Activated CD8-positive, alpha-beta memory T cell treated with anti-CD3 and anti-CD28 coated beads for 4 hours (primary cell): ENCODE measurements at places on chromosomes 13 and 19.

GRCh38 chr13:94933936-94934335, 221.6 kb upstream of the SOX21 start:
- DNase-seq: no peak

- no peak for DNase-seq
Measured at GRCh38 chr19:19537075-19538048, 703 bp upstream of the CILP2 start.

GRCh38 chr13:79837741-79838450, 356.9 kb downstream of the NDFIP2 start:
- no peak for DNase-seq

DNA sequence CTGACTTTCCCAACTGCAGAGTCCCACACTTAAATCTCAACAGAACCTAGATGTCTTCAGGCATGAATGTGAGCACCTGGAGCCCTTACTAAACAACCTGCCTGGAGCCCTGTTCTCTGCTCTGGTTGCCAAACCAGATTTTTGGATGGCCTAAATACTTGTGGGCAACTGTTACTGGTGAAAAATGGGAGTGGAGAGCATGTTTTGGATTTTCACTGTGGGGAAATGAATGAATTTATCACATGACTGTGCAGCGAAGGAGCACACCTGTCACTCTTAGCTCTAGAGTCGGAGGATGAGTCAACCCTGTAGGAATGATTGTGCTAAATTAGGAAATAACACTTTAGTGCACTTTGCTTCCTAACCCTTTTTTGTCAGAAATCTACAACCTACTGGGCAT, 30.3 kb downstream of the SHISA2 start:
- DNase-seq: no peak

GRCh38 chr13:43269037-43269481, 245.7 kb downstream of the DNAJC15 start:
- no peak for DNase-seq

GRCh38 chr13:111945086-111945485, 121.9 kb upstream of the SOX1 start:
- DNase-seq: no peak

DNA sequence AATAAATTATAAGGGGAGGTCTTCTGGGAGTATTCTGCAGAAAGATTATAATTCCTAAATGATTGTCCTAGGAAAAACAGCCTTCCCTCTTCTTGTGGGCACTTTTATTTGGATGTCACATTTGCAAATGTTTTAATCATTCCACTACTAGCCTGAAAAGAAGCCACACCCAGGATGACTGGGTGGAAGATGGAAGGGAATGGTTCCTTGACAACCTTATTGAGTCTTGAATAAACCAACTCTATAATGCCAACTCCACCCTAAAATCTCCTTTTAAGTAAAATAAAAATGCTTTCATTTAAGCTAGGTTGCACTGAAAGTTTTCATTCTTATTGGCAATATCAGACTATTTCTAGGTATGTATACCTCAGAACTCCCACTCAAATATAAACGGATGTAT, 494.6 kb downstream of the RFC3 start:
- no peak for DNase-seq

DNA sequence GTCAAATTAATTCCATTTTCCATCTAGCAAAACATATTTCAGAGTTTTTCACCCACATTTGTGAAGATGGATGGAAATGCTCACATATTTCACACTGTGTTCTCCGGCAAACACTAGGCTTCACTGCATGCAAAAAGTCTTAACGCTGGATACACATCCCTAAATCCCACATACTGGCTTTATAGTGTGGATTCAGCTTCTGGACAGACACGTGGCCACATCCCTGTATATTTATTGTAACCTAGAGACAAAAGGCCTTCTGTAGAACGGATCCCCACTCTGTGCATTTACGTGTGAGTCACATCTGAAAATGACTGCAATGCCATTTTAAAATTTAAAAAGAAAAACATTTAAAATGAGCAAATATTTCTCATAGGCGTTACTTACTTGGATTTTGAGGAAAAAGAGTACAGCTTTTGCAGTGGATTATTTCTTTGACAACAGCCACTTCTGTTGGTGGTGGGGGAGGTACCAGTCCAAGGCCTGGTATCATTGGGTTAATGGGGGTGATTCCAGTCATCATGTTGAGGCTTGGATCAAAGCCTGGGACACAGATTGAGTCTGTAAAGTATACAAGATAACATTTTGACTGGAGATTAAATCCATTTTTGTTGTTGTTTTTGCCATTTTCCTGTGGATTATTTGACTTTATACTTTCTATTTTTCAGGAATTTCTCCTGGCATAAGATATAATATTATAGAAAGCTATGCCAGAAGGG, 337.7 kb downstream of the DNAJC15 start:
- no peak for DNase-seq

- no peak for DNase-seq
Measured at GRCh38 chr19:2381148-2381820, 21.2 kb downstream of the TMPRSS9 start.

DNA sequence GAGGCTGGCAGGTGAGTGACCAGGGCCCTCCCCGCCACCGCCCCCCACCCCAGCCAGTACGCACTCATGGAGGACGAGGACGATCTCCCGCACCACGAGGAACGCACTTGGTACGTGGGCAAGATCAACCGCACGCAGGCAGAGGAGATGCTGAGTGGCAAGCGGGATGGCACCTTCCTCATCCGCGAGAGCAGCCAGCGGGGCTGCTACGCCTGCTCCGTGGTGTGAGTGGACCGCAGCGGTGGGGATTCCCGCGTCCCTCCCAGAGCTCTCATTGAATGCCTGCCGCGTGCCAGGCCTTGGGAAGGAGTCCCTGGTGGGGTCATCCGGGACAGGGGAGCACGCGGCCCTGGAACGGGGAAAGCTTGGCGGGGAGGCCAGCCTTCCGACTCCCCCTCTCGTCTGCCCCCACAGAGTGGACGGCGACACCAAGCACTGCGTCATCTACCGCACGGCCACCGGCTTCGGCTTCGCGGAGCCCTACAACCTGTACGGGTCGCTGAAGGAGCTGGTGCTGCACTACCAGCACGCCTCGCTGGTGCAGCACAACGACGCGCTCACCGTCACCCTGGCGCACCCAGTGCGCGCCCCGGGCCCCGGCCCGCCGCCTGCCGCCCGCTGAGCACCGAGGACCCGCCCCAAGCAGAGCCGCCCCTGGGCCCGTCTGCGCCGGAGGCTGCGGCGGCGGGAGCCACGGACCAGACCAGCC, 4.8 kb upstream of the IFI30 start:
- DNase-seq: no peak

GRCh38 chr13:45219938-45220375, 19.1 kb upstream of the KCTD4 start:
- DNase-seq: no peak

- no peak for DNase-seq
Measured at GRCh38 chr19:5128251-5128935, 159.5 kb downstream of the KDM4B start.

DNA sequence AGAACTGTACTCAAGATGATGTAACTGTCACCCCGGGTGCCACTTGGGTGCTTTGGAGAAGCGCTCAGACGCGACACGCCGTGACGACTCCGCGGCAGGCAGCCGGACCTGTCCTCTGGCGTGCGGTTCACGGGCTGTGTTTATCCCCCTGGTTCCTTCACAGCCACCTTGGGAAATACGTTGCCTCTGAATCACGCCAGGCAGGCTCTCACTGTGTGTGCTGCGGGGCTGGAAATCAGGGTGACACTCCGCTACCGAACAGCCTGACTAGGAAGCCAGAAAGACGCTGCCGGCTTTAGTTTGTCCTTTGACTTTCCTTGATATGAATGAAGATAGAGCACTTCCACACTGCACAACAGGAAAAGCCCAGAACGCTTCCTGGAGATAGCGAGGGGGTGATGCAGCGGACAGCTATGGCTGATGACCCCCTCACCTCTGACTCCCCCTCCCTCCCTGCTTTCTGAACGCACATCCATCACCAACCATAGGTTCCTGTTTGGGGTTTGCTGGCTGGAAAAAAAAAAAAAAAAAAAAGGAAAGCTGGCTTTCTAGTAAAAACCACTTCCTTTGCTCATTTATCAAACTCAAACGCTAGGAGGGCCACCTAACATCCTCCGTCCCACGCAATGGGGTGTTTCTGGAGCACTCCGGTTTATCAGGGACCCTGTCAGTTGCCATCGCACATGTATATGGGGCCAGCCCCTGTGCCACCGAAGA, 3.7 kb upstream of the GP6 start:
- DNase-seq: no peak

DNA sequence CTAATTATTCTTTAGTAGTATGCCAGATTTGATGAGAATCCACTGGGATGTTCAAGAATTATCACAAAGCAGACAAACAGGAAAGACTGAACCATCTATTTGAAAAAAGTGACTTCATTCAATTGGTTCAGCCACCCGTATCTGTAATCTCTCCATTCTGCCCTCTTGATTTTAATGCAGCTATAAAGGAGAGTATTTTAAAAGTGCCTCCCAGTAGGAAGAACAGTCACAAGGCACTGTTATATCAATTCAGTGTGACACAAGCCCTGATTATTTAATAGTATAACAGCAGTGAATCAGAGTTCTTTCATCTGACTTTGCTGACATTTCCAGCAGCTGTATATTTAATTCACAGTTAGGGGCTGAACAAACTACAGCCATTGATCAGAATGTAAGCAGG, 77.3 kb upstream of the SLAIN1 start:
- no peak for DNase-seq

GRCh38 chr13:26758496-26759157, 2.0 kb downstream of the GPR12 start:
- no peak for DNase-seq

DNA sequence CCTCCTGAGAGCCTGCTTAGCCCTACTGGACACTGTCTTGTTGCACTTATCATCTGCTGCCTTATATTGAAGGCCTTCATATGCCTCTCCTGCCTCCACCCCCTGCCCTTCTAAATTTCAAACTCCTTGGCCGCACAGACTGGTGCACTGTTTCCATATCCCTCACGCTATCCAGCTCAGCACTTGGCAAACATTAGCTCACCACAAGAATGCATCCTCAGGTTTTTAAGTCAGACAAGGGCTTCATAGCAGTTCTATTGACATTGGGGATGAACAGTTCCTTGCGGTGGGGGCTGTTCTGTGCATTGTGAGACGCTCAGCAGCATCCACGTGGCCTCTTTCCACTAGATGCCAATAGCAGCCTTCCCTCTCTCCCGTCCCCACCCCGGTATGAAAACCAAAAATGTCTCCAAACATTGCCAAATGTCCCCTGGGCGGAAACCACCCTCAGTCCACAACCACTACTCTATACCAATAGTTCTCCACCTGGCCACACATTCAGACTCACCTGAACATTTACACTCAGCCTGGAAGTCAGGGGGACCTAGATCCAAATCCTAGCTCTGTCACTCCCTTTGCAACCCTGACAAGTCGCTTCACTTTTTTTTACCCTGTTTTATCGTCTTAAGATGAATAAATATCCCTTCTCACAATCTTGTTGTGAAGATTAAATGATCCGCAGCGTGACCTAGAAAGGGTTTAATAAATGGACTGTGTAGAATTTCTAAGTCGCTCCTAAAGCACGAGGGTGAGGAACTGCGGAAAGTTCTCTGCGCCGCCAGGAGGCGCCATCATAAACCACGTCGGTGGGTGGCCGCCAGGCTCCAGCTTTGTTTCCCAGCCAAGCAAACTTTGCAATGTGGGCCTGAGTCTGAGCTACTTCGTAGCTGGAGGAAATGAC, 3.6 kb upstream of the CEACAM3 start:
- no peak for DNase-seq

DNA sequence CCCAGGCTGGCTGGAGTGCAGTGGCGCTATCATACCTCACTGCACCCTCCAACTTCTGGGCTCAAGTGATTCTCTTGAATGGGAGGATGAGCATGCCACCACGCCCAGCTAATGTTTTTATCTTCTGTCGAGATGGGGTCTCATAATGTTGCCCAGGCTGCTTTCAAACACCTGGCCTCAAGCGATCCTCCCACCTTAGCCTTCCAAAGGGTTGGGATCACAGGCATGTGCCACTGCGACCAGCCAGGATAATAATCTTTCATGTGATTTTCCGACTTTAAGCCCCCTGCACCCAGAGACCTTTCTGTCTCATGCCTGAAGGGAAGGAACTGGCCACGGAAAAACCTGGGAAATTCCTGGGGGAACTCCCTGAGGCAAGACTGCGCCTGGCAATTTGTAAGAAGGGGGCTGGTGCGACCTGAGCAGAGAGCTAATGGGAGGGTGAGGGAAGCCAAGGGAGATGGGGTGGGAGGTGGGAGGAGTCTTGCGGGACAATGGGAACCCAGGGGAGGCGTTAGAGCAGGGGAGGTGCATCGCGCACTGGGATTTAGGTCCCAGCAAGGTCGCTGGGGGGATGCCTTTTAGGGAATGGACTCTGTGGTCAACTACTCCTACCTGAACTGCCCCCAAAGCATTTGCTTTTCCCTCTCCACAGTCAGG, 1.2 kb upstream of the CCDC124 start:
- DNase-seq: no peak

DNA sequence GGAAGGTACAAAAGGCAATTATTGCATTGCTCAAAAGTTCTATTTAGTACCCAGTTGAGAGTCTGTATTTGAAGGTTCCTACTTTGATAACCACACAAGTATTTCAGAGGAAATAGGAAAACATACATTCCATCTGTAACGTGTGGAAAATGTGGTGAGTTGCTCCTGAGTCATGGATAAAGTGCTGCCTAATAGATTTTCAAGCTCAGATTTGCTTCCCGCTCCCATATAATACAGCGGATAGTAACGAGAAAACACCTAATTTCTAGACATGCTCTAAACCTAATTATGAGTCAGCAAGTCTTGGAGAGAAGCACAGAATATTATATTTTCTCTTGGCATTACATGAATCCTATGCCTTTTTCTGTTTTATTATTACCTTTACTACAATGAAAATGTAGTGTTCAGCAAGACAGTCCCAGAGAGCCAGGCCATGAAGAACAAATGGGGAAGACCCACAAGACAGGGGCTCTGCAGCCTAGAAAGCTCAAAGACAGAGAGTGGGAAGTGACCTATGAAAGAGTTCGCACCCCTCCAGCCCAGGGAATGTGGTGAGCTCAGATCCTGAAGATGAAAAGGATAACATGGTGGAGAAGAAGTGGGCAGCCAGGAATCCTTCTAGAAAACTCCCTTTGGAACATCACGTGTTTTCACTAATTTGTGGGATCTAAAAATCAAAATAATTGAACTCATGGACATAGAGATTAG, 116.1 kb downstream of the STARD13 start:
- DNase-seq: no peak

DNA sequence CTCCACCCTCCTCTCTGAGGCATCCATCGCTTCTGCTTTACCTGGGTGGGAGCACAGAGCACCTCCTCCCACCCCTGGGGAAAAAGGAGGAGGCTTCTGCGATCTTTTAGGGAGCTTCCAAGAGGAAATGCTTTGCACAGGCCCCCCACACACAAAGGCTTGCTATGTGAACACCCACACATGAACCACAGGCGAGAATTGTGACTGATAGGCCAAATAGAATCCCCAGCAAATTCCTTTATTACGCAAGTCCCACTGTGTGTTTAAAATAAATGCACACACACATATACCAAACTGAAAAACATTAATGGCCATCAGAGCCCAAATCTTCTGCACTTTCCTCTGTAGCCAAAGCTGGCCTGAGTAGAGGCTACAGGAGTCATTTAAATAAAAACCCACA, 50.6 kb downstream of the HSPH1 start:
- no peak for DNase-seq

- no peak for DNase-seq
Measured at GRCh38 chr13:28379371-28380083, 115.4 kb downstream of the FLT1 start.
